ENCODE measurements at places on chromosomes 7 and 10.

DNA sequence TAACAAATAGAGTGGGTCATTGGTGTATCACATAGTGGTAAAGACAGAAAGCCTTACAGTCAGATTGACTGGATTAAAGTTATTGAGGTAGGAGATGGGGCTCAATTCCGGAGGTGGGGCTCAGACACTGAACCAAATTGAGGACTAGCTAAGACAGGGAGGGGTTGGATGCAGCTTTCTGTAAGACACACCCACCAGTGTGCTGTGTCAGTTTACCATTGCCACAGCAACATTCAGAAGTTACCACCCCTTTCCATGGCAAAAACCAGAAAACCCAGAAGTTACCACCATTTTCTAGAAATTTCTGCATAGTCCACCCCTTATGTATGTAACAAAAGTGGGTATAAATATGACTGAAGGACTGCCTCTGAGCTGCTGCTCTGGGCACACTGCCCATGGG is 167.6 kb upstream of the TMEM72 start:
- no peak for DNase-seq

- DNase-seq = no peak
Observed at GRCh38 chr7:2845034-2845592, 1.0 kb upstream of the GNA12 start.

GRCh38 chr7:151018421-151019129 is 5.7 kb downstream of the ATG9B start:
- DNase-seq = no peak

DNA sequence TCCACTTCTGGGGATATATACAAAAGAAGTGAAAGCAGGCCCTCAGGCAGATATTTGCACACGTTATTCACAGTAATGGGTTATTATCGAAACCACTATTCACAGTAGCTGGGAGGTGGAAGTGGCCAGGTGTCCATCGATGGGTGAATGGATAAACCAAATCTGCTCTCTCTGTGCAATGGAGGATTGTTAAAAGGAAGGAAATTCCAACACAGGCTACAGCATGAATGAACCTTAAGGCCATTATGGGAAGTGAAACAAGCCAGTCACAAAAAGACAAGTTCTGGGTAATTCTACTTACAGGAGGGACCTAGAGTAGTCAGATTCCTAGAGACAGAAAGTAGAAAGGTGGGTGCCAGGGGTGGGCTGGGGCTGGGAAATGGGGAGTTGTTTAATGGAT is 48.5 kb upstream of the BHLHA15 start:
- no peak for DNase-seq

GRCh38 chr10:71213761-71214440 is 1.5 kb downstream of the UNC5B start:
- DNase-seq = no peak

GRCh38 chr10:85612378-85612775 is 754.2 kb downstream of the GRID1 start:
- no peak for DNase-seq

DNA sequence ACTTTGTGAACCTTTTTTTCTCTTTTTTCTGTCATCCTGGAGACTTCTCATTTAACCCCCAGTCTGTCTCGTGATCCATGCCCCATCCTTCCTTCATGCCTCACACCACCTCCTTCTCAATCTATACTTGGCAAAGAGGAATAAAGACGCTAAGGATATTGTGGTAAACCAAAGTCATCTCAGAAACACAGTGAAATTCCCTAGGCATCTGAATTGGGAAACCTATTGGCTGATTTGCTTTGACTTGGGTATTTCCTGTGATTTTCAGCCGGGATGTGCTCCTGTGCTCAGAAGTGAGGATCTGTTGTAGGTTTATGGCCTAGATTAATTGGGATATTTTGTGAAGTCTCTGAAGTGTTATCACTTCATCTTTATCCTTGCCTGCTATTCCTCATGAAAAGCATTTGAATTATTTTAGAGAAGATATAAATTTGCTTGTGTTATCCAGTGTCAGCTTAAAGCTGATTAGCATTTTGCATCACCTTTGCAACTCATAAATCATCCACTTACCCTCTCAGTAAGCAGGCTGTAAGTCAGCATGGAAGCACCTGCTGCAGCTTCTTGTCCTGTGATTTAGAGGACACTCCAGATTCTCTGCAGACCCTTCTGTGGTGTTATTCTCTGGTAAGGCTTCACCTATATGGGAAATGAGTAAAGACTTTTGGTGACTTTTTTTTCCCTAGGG is 138.0 kb downstream of the AUTS2 start:
- DNase-seq = no peak

DNA sequence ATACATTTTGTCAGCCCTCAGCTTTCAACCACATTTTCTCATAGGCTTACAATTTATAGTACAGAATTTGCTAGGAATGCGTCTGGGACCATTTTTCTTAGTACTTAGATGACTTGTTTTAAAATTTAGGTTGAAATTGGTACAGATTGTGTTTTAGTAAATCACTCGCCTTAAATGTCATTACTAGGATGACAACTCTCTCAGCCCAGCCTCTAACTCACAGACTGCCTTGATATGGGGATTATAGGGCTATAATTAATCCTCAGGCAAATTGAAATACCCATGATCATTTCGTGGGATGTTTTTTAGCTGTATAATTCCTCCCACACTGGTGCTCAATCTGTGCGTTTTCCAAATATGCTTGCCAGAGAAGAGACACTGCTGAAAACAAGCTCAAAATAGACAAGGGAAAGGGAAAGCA is 299.7 kb upstream of the AKR1E2 start:
- no peak for DNase-seq

- DNase-seq = no peak
Observed at GRCh38 chr10:72110673-72111401, 22.5 kb upstream of the SPOCK2 start.

GRCh38 chr10:1293157-1293556 is 237.0 kb downstream of the WDR37 start:
- DNase-seq = no peak

GRCh38 chr10:29888321-29888720 is 171.1 kb downstream of the JCAD start:
- no peak for DNase-seq

DNA sequence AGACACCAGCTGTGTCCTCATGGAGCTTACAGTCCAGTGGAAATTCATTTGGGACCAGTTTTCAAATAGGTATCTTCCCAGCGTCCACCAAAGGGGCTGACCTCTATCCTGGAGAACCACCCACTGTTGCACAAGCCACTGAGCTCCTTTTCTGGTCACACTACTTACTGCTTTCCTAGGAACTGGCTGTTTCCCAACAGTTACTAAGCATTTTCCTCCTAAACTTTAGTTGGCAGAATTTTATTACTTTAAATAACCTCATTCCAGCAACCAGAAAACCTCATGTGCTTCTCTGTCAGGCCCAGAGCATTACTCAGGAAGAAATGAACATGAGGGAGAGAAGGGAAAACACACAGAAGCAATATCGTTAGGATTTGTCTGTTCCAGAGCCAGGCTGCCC is 183.1 kb downstream of the GPAM start:
- no peak for DNase-seq

DNA sequence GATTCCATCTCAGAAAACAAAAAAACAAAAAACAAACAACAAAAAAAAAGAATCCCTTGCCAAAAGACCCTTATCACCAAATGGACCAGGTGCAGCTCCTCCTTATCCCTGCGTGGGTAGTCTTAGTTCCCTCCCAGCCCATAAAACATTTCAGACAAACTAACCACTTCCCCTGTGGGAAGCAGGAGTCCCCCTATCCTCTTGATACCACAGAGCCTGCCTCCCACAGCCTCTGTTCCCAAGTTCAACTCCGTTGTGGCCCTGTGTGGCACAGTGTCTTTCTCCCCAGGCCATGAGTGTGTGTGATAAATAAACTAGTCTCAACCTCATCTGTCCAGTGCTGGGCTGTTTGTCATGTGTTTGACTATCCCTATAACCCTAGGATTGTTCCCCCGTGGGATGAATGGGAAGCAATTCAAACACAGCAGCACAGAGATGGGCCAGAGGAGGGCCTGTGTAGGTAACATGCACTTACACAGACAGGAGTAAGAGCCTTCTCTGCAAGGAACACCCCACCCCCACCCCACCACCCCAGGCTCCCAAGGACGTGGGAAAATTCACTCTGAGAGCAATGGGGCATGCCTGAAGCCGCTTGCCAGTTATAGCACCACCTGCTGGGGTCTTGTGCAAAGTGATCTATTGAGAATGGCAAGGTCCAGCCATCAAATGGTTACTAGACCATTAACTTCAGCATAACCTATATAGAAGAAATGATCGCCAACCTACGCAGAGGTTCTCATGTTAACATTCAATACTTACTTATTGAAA is 147.1 kb upstream of the GHITM start:
- DNase-seq = no peak

- no peak for DNase-seq
Observed at GRCh38 chr7:136234040-136234439, 256.9 kb upstream of the MTPN start.

DNA sequence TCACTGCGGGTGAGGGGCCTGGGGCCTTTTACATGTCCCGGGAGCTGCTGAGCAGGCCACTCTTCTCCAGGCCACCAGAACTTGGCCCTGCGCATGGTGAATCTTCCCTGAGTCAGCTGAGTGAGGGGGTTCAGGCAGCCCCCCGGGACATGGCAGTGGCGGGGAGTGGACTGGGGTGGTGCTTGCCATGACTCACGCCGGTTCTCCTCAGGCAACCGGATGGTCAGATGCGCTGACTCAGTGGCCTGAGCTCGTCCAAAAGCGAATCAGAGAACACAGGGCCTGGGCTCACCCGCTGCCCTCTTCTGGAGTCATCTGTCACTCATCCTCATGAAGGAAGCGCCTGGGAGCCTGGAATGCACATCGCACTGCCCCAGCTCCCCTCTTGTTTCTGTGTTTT is 33.5 kb downstream of the HTRA1 start:
- DNase-seq = no peak

GRCh38 chr10:73926152-73926764 is 15.3 kb downstream of the PLAU start:
- DNase-seq = no peak

DNA sequence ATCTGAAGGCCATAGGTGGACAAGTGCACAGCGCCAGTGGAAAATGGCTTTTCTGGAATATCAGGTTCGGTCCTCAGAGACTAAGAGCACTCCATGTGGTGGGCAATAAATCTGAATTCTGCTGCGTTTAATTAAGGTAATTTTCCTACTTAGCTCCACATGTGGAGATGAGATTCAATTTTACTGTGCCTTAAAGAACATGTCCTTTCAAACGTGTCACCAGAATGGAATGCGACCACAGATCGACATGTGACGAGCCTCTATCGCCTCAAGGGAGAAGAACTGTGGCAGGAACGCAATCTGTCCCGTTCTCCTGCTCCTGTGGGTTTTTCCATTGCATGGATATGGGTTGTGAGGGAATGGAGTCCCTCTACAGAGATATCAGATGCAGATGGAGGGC is 205.3 kb upstream of the ZNF32 start:
- no peak for DNase-seq

Measured in stimulated activated CD8-positive, alpha-beta memory T cell treated with anti-CD3 and anti-CD28 coated beads, Interleukin-12 subunit alpha, Interleukin-12 subunit beta, amount 100 ng/mL, for 4 hours (primary cell).